ENCODE measurements at places on chromosomes 6 and 20.
A peak's percentile ranks its signal among the peaks of the same experiment; 100 is the strongest.

DNA sequence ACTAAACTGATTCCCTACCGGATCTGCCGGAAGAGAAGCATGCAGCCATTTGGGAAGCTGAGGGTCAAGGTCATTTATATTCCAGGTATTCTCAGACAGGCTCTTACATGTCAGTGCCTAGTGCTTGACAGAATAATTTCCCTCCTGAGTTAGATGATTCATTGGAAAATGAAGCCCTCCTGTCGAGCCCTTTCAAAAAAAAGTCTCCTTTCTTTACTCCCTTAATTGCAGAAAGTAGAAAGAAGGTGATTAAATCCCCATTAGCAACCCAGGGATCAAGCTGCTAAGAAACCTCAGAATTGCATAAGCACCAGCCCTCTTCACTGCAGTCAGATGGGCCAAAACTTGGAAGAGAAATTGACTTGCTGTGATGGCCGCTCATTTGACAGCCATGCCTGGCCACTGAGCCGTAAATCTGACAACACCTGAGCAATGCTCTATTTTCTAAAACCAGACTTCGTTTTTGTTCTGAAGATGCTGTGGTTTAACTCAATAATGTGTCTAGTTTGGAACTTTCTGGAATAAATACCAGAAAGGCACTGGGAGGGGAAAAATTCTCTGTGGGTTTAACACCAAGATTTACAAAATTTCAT lies 61.0 kb upstream of the ARMH2 start:
- no peak for DNase-seq

DNA sequence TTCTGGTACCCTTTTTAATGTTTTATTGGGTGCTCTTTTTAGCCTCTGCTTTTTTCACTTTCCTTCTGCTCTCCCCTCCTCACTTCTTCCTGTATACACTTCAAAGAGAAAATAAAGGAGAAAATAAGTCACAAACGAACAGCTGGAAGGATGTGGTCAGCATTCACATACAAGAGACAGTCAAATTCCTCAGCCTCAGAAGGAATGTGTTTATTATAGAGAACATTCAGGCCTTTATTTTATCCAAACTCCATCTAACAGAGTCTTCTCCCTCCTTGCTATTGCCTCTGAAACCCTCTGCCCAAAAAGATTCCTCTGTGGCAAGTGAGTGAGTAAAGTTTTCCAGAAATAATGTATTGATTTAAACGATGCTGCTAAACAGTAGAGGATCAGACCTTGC lies 490.4 kb downstream of the FRK start:
- DNase-seq, result no peak

DNA sequence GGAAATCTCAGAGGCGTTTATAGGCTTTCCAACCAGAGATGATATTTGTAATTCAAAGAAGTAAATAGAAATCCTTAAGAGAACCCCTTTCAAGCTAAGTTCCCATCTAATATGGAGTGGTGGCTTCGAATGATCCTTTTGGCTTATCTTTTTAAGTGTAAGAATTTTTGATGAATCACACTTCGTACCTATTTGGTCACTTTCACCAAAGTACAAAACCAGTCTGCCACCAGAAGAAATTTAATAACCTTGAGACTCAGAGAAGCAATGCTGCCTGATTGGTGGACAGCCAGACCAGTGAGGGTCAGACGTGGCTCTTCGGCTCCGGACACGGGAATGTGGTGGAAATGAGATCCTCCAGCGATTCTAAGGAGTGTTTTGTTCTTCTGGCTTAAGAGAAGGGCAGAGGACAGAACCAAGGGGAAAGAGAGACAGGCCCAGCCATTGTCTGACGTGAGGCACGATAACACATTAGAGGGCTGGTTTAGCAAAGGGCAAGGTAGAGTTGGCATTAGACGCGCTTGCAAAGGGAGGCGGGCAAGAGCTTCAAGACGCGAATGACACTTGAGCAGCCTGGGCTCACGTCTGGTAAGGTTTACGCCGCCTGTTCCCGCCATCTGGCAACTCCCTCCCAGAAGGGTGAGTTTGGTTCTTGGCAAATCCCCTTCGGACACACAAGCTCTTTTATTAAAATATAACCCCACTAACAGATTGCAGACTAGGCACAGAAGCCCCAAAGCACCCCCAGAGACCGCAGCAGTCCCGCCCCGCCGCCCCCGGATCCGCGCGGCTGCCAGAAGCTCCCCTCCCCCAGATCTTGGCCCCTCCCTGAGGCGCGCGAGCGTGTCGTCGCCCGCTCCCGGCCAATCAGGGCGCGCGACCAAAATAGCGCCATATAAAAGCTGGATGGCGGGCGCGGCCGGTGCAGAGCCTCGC lies 50.0 kb upstream of the EZR start:
- DNase-seq, result peak; percentile 99

DNA sequence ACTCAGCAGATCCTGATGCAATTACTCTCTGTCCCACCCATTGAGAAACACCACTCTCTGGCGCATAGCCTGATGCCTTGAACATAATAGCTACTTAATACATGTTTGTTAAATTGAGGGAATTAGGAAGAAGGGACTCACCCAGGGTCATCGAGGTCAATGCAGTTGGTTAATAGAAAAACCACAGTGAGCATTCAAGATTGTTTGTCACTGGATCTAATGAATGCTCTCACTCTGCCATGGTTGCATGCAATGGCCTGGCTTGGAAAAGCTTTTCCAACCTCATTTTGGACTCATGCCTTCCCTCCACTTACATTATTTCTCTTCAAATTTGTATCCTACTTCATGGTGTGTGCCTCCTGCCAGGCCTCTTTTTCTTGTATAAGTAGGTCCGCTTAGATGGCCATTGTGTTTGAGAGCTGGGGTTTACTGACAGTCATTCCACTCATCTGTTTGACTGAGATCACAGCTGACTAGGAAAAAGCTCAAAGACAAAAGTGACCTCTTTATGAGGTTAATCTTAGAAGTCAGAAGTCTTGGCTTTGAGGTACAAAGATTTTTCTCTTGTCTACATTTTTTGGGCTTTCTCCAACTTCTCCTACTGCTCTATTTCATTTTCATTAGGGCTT lies 154.8 kb upstream of the RAB32 start:
- DNase-seq, result no peak

DNA sequence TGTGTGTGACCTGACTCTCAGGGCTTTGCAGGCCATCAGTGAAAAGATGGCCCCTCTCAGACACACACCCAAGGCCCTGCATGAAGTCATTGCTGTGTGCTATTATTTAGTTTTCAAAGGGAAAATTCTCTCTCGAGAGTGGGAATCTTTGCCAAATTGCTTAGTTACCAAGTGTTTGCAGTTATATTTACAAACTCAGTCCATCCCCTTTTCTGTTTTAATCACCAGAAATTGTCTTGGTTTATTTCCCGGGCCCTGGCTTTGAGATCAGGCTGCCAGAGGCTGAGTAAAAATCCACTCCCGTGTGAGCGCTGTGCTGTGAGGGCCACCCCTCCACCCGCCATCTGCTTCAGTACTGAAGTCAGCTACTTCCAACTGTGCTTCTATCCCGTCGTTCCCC lies 163.1 kb downstream of the SOD2 start:
- DNase-seq, result no peak

DNA sequence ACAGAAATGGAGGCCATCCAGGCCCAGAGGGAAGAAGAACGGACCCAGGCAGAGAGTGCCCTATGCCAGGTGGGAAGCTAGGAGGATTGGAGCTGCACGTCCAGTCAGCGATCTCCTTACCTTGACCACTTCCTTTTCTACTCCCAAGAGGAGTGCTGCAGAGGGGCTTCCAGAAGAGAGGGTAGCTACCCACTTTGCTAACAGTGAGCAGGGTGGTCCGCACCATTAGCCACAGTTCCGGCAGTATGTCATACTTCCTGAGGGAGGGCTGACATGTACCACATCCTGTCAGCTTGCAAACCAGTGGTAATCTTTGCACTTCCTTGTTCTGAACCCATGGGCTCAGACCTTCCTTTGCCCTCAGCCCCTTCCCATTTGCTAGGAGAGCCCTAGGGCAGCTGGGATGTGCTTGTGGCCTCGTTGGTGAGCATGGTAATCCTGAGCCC lies 35.4 kb downstream of the CEP250 start:
- DNase-seq, result peak; percentile 81

- no peak for DNase-seq
Observed at GRCh38 chr20:58568126-58568482, 52.9 kb upstream of the APCDD1L start.

- DNase-seq, result peak; percentile 48
Observed at GRCh38 chr20:43914311-43915210, at the start of gene TOX2. Gene TOX2 (plus strand): TSS chr20:43914852. CDS start chr20:43914892, 40 bp downstream.

DNA sequence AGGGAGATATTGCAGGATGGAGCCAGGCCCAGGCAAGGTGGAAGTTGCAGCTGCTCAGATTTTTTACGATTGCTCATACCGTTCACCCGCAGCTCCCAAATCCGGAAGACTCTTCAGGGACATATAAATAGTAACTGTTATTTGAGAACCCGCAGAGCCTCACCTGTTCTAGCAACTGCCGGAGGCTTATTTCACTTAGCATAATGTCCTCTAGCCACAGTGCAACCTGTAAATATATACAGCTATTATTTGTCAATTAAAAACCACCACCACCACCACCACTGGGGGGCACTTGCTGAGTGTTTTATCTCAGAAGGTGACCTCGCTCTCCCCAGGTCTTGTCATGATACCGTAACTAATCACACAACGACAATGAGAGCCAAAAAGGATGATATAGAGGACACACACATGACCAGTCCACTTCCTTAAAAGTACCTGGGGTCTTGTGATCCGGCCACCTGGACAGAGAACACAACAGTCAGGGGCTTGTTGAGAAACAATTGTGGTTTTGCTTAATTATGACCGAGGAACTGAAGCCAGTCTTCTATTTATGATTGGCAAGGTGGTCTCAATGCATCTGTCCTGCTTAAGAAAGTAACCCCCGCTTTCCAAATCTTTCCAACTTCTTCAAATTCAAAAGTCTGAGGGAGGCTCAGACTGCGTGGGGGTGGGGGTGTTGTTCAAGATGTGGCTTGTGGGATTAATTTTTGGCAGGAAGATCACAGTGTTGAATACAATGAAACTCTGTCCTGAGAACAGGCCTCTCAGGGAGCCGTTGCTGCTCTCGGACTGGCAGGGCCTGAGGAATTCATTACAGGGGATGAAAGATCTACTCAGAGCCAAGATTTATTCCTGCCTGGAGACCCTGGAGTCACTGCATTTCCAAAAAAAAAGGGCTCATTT lies 107.7 kb upstream of the PRND start:
- DNase-seq, result peak; percentile 81

DNA sequence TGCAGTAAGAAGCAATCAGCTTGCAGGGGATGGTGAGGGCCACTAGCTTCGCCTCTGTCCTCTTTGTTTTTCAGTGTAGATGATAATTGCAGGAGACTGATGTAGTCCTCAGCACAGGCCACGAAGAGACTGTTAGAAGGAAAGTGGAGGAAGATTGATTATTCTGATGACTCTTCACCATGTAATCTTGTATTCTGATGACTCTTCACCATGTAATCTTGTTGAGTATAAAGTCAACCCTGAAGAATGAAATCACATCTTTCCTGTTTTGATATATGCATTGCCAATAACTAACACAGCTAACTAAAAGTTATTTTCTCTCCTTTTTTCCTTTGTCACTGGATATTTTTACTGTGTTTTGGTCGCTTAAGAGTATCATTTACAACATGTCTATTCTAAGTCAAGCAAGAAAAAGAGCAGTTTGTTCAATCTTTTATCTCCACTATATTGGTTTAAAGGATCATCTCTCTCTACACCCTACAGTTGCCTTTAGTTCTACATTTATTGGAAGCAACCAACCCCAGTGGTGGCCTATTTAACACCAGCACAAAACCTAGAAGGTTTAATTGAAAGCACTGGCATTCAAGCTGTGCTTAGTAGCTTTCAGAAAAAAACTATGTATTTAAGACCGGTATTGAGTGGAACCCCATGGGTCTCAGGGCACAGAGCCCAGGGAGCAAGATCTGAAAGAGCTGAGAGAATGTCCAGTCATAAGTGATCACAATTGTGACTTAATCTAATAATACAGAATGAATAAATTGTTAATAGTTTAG lies 107.2 kb upstream of the BTBD3 start:
- no peak for DNase-seq

- DNase-seq, result no peak
Observed at GRCh38 chr20:48478370-48478769, 349.4 kb downstream of the PREX1 start.

DNA sequence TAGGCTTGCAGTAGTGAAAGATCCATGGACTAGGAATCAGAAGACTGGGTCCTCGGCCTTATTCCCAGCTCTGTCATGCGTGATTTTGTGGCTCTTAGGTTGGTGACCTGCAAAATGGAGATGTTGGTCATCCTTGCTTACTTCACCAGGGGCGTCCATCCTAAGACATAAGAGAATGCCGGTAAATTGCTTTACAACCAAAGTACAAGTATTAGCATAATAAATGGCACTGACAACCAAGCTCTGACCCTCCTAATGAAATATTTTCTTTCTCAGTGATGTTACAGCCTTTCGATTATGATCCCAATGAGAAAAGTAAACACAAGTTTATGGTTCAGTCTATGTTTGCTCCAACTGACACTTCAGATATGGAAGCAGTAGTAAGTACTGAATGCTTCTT lies 45.3 kb downstream of the VAPB start:
- no peak for DNase-seq

DNA sequence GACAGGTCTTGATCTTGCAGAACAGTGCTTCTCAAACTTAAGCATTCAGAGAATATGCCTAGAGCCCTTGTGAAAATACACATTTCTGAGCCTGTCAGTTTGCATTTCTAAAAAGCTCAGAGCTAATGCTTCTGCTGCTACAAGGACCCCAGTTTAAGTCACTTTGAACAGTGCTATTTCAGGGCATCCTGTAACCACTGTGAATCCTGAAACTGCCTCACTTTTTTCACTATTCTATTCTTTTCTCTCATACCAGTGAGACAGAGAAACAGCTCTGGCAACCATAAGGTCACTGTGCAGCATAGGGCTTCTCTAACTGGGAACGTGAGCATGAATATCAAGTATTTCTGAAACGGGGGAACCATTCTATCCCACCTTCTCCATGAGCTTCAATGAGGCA lies 51.2 kb downstream of the LGSN start:
- no peak for DNase-seq

GRCh38 chr6:100962466-100962865 lies 81.3 kb upstream of the ASCC3 start:
- DNase-seq, result no peak

GRCh38 chr20:62643521-62644043 lies 1.3 kb downstream of the SLCO4A1 start:
- no peak for DNase-seq

Measured in B cell (primary cell).